ENCODE measurements at places on chromosomes 1 and 21.

GRCh38 chr1:91054780-91055481 is 33.1 kb upstream of the ZNF644 start:
- no peak for DNase-seq

DNA sequence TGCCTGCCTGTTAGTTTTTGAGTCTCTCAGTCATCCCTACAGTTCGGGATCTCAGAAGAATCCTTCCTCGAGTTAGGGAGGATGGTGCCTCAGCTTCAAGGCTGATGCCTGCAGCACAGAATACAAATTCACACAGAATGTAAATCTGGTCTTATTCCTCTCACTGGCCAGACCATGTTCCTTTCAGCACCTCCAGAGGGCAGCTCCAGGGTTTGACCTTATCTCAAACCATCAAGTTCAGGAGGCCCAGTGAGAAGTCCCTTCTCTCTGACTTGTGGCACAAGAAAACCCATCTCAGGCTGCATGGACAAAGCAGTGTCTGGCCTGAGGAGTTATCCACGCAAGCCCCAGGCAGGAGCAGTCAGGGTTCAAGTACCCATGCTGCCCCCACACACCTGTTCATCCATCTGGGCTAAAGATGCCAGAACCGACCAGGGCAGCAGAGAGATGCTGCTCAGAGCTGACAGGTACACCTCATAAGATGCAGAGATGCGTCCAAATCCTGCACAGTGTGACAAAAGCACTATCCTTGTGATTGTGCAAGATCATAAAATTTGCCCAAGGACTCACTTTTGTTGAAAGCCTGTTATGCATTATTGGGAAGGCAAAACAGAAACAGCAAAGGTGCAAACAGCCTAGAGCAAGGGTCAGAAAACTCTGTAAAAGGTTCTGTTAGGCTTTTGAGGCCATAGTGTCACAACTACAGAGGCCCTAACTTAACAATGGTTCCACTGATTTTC is 49.8 kb downstream of the BCAR3 start:
- DNase-seq = no peak

DNA sequence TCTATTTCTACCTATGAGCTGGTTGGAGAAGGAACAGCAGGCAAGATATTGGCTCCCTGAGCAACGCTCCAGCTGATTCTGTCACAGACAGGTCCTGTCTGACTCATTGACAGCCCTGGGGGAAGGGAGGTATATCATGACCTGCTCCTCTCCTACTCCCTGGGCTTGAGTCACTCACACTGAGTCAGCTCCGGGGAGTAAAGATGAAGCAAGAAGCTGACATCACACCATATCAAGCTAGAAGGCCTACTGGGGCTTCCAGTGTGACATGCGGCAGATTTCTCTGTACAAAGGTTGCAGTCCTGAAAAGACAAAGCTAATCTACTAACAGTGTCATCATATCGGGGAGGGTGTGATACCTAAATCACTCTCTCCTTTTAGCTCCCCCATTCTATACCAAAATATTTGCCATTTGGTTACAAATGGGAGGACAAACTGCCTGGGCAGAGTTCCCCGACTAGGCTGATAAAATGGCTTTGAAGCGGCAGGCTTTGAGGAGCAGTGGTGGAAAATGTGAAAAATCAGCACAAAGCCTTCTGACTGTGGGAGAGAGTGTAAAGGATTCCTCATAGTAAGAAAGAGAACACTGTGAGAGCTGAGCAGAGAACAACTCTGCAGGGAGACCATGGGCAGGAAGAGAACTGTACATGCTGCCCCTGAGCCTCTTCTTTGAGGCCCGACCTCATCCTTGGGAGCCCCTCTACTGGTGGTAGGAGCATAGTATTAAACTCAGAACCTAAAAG is 15.5 kb downstream of the PI4KB start:
- peak; percentile 52 for DNase-seq

DNA sequence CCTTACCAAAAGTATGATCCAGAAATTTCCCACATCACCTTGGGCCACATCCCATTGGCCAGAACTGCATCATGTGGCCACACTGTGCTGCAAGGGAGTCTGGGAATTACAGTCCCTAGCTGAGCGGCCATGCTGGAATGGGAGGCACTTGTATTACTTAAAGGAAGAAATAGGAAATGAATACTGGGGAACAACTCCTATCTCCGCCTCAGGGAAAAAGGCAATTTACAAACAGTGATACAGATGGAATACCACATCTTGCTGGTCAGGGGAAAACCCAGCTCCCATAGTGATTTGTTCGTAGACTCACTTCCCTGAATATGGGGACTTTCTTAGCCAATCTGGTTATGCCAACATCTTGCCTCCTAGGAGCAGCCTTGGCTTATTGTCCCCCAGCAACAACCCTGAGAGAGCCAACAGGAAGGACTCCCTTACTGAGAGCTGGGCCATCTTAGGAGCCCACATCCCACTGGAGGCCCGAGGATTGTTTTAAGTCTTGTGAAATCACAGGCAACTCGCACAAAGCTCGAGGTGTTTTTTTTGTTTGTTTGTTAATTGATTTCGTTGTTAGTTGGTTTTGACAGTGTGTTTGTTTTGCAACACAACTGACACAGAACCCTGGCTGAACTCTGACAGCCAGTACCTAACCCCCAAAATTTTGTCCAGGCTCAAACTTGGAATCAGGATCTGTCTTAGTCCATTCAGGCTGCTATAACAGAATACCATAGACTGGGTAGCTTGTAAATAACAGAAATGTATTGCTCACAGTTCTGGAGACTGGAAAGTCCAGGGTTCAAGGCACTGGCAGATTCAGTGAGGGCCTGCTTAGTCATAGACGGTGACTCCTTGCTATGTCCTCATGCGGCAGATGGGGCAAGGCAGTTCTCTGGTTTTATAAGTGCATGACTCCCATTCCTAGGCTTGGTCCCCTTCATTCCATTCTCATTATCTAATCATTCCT is 14.9 kb downstream of the CDA start:
- no peak for DNase-seq

- DNase-seq = peak; percentile 66
Observed at GRCh38 chr1:206734499-206735142, 36.0 kb upstream of the IL19 start.

DNA sequence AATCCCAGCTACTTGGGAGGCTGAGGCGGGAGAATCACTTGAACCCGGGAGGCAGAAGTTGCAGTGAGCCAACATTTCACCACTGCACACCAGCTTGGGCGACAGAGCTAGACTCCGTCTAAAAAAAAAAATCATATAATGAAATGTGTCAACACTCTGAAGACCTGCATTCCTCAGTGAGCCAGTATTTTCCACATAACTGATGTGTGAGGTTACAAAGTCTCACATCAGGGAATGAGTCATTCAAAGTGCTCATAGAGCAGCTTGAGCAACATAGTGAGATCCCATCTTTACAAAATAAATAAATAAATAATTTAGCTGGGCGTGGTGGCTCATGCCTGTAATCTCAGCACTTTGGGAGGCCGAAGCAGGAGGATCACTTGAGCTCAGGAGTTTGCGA is 65.5 kb downstream of the CASZ1 start:
- no peak for DNase-seq

DNA sequence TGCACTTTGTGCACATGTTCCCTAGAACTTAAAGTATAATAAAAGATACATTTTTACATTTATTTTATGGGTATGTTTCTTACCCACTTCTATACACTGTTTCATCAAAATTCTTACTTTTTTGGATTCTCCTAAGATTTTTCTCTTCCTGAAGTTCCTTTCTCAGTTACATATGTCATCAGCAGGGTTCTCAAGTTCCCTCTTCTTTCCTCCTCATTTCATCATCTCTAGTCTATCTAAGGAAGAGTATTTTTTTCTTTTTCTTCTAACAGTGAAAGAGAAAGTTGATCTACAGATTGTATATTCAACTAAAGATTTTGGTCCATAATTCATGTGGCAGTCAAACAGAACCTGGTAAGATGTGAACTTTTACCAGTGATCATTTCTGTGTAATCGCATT is 41.2 kb upstream of the CYYR1 start:
- DNase-seq = no peak

DNA sequence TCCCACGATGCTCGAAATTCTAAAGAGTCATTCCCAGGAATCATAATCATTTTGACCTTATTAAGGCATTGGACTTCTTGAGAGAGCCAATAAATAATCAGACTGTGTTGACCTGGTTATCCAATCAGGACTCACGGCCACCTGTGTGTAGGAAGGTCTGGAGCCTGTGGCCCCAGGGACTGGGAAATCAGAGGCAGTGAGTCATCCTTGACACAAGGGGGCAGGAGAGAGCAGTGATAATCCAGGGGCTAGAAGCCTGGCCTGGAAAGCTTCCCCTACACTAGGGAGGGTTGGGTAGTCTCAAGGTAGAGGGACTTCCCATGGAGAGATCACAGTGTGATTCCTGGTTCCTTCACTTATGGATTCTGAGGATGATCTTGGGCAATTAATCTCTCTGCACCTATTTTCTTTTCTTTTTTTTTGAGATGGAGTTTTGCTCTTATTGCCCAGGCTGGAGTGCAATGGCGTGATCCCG is 4.7 kb downstream of the MR1 start:
- DNase-seq = no peak

- no peak for DNase-seq
Observed at GRCh38 chr1:80003250-80003649, 996.7 kb upstream of the ADGRL4 start.

DNA sequence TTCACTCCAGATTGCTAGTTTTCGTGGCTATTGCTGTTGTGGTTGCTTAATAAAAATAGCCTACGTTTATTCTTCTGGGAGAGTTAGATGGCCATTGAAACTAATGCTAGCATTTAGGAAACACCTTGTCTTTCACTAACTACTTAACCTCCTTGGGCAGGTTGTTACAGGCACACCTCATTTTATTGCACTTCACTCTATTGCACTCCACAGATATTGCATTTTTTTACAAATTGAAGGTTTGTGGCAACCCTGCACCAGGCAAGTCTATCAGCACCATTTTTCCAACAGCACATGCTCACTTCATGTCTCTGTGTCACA is 11.3 kb upstream of the MARK1 start:
- DNase-seq = no peak

DNA sequence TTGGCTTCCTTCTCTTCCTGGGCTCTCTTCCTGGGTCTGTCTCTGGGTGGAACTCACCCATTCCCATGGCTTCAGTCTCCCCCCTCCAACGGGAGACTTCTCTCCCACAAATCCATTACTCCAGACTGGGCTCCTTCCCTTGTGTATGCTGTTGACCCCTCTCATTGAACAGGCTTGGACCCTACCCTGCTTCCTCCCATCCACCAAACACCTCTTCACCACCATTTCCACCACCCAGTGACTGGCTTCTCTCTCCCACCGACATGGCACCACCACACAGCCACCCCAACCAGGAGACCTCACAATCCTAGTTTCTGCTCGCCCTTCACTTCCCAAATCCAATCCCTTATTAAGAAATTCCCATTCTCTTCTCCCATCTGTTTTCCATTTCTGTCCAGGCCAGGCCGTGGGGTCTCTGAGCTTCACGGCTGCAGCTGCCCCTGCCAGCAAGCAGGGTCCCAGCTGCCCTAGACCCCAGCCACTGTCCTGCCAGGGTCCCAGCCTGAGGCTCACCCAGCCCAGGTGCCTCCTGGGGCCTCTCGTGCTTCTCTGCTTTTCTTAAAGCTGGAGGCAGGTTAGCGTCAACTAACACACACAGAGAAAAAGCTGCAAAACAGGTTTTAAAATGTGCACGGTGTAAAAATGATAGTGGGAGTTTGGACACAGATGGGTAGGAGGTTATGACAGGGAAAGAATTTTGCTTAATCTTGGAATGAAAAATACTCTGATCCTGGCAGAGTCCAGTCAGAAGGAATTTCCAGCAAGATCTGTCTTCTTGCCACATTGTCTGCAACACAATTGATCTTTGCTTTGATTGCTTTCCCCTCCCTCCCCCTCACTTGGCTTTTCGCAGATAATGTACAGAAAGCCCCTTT is 383.8 kb upstream of the VAMP3 start:
- no peak for DNase-seq

DNA sequence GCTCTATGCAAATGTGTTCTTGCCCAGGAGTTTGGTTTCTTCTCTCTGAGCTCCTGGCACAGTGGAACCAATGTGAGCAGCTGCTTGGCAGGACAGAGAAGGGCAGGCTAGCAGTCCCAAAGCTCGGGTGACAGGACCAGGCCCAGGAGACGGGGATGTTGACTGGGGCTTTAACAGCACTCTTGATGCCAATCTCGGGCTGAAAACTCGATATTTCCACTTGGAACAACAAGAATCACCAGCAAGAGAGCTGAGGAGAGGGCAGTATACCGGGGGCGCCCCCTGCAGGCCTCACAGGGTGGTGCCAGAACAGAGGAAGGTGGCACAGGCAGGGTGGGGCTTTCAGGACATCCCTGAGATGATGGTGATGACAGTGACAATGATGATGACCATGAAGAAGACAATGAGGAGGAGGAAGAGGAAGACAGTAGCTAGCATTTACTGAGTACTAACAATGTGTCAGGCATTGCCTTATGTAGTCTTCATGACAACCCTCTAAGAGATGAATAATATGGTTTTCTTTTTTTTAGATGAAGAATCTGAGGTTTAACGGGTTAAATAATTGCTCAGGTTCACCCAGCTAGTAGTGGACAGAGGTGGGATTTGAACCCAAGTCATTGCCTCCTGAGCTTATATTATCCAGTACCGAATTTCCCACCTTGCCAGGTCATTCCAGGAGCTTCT is 2.7 kb upstream of the KCNJ9 start:
- no peak for DNase-seq

GRCh38 chr1:116820369-116820768 is 66.1 kb downstream of the CD2 start:
- no peak for DNase-seq

GRCh38 chr1:182809414-182809957 is 19.9 kb downstream of the NPL start:
- DNase-seq = no peak

DNA sequence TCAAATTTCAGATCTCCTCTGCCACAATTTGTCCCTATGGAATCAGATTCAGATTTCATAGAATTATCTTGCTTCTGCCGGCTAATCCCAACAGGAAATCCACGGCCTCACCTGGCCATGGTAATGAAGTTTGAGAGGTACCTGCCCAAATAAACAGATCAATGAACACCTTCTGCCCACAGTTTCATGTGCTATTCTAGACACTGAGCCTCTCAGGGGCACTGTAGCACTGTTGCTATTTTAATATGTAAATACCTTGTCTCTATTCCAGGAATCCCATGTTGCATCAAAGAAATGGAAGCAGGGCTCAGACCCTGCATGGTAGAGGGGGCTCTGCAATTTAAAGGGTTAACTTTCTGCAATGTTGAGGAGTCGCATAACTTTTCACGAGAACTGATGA is 593.1 kb downstream of the PTBP2 start:
- DNase-seq = no peak

- DNase-seq = no peak
Observed at GRCh38 chr1:88741413-88741812, 57.3 kb downstream of the PKN2 start.
